ENCODE measurements at places on chromosomes 2 and 18. TPM values are rescaled to one million over a fixed set of nuclear protein-coding genes. Genes with fewer than 3 reads are reported as not detected.

CYP27C1 gene
- not detected for total RNA-seq

VWA3B gene
- 0.47 TPM for total RNA-seq

SCN2A gene
- total RNA-seq = 0.25 TPM

CLK1 gene
- 49.1 TPM for total RNA-seq

SERPINB7 gene
- not detected for total RNA-seq

GPR75 gene
- total RNA-seq = 1.2 TPM

BMPR2 gene
- total RNA-seq = 12.8 TPM

CAPN14 gene
- total RNA-seq = not detected

FSHR gene
- total RNA-seq = not detected

CDKL4 gene
- 0.27 TPM for total RNA-seq

GEN1 gene
- 19.7 TPM for total RNA-seq

TFPI gene
- 29.1 TPM for total RNA-seq

AMER3 gene
- total RNA-seq = not detected

SLC23A3 gene
- total RNA-seq = 4.8 TPM

SRD5A2 gene
- not detected for total RNA-seq

TMEM17 gene
- total RNA-seq = 3.2 TPM

NDC80 gene
- total RNA-seq = 46.0 TPM

OSR1 gene
- total RNA-seq = 2.6 TPM

TMEM237 gene
- total RNA-seq = 29.4 TPM

RALB gene
- 42.8 TPM for total RNA-seq

CROCC2 gene
- not detected for total RNA-seq

RAB31 gene
- total RNA-seq = 46.9 TPM

ADAM23 gene
- 0.10 TPM for total RNA-seq

KCNG2 gene
- not detected for total RNA-seq

WDSUB1 gene
- 8.8 TPM for total RNA-seq

SNTG2 gene
- not detected for total RNA-seq

C1QL2 gene
- total RNA-seq = not detected

RBKS gene
- 2.4 TPM for total RNA-seq

GREB1L gene
- total RNA-seq = 12.2 TPM

TIGD1 gene
- 6.0 TPM for total RNA-seq

FLACC1 gene
- total RNA-seq = 0.74 TPM

SELENOI gene
- 63.3 TPM for total RNA-seq

UGT1A9 gene
- total RNA-seq = not detected

SKOR2 gene
- not detected for total RNA-seq

POTEC gene
- not detected for total RNA-seq

EGR4 gene
- total RNA-seq = 0.37 TPM

PKDCC gene
- 0.84 TPM for total RNA-seq

LCT gene
- total RNA-seq = 0.12 TPM

PSMA8 gene
- total RNA-seq = not detected

LYPD1 gene
- total RNA-seq = not detected

DUSP19 gene
- 2.9 TPM for total RNA-seq

MAP3K19 gene
- not detected for total RNA-seq

HJURP gene
- 64.1 TPM for total RNA-seq

MAB21L4 gene
- not detected for total RNA-seq
